H1 (cell line): ENCODE measurements at places on chromosomes 5 and 9. TPM values are rescaled to one million over a fixed set of nuclear protein-coding genes. Genes with fewer than 3 reads are reported as not detected.

DNA sequence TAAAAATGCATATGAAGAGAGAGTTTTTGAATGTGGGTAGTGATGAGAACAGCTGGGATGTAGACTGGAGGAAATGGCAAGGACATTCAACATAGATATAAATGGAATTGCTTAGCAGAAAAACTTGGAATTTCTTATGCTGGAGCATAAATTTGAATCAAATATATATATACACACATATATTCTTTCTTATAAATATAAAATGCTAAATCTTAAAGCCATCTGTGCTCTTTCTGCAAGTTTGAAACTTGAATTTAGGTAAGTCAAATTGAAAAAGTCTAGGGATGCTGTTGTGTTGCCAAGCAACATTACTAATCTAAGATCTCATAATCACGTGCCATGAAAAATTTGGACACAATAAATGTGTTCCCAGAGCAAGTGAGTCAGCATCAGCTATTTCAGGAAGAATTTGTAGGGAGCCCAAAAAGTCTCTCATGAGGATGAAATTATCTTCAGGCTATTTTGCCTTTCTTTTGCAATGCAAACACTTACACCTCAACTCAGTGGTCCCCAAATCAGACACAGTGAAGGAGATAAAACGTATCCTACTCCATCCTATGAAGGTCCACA is 58.4 kb upstream of the ALDH1A1 start:
- DNase-seq = no peak

GRCh38 chr5:65663804-65664521 is 39.1 kb downstream of the SHLD3 start:
- DNase-seq = peak; percentile 3

FBP2 gene
- not detected in 2 replicates for total RNA-seq

ZFP37 gene
- total RNA-seq = 4.4 and 5.1 TPM in 2 replicates

DNA sequence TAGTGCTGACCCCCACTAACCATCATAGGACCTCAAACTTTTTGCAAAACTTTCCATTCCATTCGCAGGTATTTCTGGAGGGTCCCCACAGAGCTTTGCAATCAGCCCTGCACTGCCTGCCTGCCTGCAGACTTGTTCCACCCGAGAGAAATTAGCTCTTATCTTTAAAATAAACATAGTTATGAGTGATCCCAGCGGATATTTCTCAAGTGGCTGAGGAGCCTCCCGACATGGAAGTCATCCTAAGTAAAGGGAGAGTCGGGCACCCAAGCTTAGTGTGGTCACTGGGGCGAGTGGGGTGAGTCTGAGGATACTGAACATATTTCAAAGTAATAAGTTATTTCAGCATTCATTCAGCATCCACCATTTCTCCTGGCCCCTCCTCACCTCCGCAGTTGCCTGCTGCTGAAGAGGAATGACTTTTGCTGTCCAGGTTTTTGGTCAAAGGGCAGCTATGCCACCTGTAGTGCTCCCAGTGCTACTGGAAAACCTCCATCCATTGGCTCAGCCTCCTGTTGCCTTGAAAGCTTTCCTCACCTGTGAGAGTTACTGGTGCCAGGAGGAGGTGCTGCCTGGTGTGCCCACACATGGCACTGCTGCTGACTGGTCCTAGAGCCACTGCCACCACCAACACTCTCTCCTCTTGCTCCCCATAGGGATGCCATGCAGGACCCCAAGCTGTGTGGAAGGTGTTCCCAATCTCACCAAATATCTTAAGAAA is 89.7 kb upstream of the PCSK1 start:
- DNase-seq = no peak

- DNase-seq = no peak
Measured at GRCh38 chr5:170639221-170639925, 135.6 kb downstream of the KCNIP1 start.

GRCh38 chr9:103991698-103992097 is 102.4 kb upstream of the SMC2 start:
- no peak for DNase-seq

INSL4 gene
- not detected in 2 replicates for total RNA-seq

DNA sequence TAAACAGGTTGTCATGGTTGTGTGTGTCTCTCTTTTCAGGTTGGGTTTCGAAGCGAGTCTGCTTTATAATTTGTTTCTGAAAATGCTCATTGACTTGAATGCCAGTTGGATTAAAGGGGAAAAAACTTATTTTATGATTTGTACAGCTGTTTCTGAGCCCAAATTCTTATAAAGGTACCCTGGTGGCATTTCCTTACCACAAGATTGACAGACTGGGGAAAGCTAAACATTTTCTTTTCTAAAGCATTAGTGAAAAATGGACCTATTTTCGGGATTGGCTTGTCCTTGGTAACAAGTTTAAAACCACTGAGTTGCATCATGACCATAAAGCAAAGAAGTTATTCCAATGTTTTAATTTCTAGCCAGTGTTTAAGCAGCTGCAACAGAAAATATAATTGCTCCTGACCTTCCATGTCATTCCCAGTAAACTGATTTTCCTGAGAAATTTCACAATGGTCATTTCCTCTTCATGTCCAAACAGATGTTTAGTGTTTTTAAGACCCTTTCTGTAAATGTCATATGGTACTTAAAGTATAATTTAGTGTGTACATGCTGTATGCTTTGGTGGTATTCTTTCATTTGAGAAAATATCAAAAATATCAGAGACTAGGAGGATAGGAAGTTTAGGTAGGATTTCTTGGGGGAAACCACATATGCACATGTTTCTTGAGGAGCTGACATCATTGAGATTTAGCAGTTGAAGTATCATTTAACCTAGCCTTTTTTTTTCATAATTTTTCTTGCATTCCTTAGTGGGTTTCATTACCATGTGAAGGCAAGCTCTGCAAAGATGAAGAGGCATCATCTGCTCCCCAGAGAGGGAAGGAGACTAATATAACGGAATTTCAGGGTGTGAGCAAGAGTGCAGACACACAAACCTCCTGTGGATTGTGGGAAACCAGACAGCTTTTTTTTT is 667.1 kb upstream of the RGMB start:
- no peak for DNase-seq

CDH6 gene
- total RNA-seq = 1.4 and 1.9 TPM in 2 replicates

DPP7 gene
- total RNA-seq = 21.2 and 21.5 TPM in 2 replicates

DNA sequence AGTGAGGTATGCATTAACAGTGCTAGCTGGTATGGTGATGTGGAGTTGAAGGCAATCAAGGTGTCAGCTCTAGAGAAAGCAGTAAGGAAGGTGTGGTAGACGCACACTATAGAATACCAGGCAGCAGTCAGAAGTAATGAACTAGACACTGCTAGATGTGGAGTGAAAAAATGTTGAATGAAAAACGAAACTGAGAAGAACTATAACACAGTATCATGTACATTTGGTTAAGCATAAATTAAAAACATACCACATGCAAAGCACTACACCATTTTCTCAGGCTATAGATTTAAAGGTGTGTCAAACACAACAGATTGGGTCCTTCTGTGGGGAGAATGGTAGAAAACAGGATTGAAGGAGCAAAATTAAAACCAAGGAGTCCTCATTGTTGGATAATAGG is 15.4 kb downstream of the ZNF622 start:
- DNase-seq = no peak

- no peak for DNase-seq
Measured at GRCh38 chr9:70574151-70574837, 159.8 kb upstream of the KLF9 start.

NDFIP1 gene
- total RNA-seq = 26.1 and 27.1 TPM in 2 replicates

KCNN2 gene
- total RNA-seq = 18.6 and 19.4 TPM in 2 replicates

DNA sequence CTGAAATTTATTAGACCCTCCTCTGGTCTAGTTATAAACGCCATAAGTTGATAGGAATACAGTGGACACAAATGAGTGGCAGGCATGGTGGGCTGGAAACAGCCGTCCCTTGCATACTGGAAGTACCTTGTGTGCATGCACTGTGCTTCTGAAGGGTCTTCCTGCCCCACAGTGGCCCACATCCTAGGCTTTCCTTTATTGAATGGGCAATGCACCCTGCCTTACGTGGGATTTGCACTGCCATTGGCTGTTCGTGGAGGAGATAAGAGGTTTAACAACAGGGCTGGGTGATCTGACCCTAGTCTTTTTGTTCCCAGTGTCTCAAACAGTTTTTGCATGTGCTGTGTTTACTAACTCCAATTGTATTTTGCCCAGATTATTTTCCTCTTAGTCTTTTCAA is 480.8 kb downstream of the GADD45G start:
- no peak for DNase-seq

- no peak for DNase-seq
Measured at GRCh38 chr9:34556949-34557348, 32.6 kb downstream of the CNTFR start.

HTR4 gene
- total RNA-seq = not detected in 2 replicates

LPAR1 gene
- total RNA-seq = 3.4 and 3.8 TPM in 2 replicates

- DNase-seq = no peak
Measured at GRCh38 chr5:5363045-5363444, 59.4 kb upstream of the ICE1 start.

- DNase-seq = peak; percentile 49
Measured at GRCh38 chr5:148374690-148375360, 8.9 kb upstream of the FBXO38 start.

GRCh38 chr9:94913550-94913949 is 187.1 kb downstream of the AOPEP start:
- DNase-seq = no peak

DNA sequence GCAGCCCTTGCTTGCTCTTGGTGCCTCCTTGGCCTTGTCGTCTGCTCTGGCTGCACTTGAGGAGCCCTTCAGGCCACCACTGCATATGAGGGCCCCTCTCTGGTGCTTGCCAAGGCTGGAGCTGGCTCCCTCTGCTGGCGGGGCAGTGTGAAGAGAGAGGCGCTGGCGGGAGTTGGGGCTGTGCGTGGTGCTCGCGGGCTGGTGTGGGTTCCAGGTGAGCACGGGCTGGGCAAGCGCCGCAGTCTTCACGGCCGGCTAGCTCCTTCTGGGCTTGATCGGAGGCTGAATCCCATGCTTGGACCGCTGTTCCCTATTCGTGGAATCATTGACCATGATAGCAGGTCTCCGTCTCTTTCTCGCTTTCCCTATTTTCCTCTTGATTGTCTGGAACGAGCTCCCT is 56.5 kb downstream of the XRCC4 start:
- no peak for DNase-seq

- DNase-seq = no peak
Measured at GRCh38 chr9:37908283-37908682, 4.4 kb upstream of the SLC25A51 start.

ACOT12 gene
- total RNA-seq = 0.33 TPM in 1 of 2 replicates, not detected in the other

DNA sequence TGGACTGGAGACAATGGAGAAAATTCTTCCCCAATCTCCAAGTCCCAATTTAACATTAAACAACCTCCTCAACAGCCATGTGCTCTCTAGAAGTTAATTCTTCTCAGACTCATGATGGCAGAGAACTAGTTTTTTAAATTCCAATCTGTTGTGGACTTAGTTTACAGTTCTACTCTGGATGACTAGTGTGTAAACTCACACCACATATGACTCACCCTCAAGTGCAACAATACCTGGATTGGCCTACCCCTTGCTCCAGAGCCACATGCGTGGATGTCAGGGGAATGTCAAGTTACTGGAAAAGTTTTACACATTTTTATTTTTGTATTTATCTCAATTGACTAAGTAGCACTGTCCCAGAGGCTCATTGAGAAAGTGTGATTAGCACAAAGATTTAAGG is 136.0 kb upstream of the EFNA5 start:
- DNase-seq = no peak

FRMD3 gene
- 1.3 and 1.4 TPM in 2 replicates for total RNA-seq

SLC45A2 gene
- total RNA-seq = not detected in 2 replicates

GRCh38 chr5:176414704-176415103 is 1.6 kb downstream of the CLTB start:
- DNase-seq = no peak

DNA sequence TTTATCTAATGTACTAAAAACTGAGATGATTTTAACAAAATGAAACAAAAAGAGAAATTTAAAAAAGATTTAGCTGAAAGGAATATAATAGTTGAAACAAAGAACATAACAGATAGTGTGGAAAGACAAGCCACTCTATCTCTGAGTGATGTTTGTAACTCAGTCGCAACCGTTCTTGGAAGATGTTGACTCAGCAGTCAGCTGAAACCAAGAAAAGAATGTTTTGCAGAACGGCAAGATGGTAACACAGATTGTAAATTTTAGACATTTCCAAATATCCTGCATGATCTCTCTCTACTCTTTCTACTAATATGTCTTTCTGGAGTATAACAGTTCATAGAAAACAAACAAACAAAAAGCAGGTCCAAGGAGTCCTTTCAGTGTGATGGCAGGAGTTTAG is 746.1 kb upstream of the CDH6 start:
- no peak for DNase-seq

ADAMTSL2 gene
- total RNA-seq = 0.69 and 0.74 TPM in 2 replicates

DNA sequence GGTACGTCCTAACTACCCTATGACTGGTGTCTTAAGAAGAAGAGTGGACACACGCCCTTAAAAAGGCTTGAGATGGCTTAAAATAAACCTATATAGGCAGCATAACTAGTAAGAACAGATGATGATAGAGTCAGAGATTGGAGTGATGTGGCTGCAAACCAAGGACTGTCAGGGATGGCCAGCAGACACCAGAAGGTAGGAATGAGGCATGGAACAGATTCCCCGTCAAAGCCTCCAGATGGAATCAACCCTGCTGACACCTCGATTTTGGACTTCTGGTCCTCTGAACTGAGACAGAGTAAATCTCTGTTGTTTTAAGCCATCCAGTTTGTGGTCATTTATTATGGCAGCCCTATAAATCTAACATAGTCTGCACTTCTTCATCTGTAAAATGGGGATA is 7.4 kb downstream of the TMOD1 start:
- peak; percentile 10 for DNase-seq
